Activated T-cell treated with anti-CD3 and anti-CD28 coated beads, Interleukin-2, amount 50 U/mL, for 48 hours (primary cell): ENCODE measurements at places on chromosomes 2 and 18.

DNA sequence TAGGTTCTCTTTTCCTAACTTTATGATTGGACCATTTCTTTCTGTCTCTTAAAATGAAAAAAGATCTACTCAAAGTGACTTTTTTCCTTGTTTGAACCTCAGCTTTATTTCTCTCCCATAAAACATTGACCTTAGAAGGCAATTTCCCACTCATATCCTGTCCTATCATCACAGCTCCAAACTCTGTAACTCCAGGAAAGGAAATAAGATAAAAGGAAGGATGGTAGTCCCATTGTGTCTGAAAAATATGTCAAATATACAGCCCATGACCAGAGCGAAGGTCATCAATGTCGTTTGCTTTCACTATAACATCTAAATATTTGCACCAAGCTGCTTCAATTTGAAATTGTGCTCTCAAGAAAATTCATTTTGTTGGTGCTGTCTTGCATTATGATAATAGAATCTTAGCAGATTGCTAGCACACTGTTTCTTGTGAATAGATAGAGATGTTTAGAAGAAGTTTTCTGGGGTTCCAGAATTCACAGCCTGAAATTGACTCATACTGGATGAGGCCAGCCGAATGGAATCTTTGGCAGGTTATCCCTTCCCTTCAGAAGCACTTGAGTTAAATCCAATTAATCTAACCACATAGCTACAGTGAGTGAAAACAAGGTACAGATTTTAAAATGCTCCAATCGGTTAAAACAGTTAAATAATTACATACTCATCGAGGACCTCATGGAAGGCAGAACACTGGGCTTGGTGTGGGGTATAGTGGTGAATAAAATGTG is 95.1 kb downstream of the CRIM1 start:
- no peak for DNase-seq

DNA sequence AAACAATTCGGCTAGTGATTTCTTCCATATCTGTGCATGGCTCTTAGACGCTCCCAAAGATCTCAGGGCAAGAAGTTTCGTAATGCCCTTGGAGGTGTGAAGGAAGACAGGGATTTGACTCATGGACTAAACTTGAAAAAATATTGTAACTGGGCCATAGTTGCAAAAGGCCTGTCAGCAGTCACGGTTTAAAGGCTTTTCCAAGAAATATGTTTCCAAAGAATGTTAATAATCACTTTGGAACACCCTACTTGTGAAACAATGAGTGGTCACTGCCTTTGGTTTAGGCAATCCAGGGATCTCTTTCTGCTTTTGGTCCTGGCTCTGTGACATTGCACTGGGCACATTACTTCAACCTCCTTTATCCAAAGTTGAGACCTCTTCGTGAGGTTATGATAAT is 102.5 kb upstream of the RASGRP3 start:
- no peak for DNase-seq

DNA sequence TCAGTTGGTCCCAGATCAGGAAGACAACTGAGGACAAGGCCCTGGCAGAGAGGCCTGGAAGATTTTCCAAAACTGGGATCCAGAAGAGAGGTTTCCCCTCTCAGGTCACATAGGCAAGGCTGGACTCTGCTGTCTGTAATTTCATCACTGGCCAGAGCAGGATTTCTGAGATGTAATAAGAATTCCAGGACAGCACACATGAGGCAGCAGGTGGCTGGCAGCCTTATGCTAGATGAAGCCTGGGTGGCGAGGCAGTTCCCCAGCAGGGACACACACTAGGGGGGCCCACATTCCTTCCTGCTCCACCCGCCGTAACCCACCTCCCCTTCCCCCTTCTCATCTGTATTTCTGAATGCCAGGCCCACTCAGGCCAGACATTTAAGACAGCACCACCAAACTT is 98.6 kb downstream of the HNRNPLL start:
- no peak for DNase-seq

DNA sequence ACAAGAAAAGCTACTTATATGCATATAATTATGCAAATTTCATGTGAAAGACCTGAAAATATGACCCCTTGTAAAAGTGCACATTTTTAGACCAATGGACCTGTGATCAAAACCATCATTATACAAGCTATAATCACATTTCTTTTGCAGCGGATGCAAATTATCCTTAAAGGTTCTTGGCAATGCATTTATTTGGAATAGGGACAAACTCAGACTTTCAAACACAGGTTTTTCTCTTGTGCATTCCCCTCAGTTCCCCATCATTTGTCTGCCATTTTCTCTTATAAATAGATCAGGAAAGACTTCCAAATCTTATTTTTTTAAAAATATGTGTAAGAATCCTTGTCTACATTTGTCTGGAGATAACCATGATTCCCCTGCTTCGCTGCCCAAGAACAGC is 954.2 kb upstream of the NRXN1 start:
- no peak for DNase-seq

DNA sequence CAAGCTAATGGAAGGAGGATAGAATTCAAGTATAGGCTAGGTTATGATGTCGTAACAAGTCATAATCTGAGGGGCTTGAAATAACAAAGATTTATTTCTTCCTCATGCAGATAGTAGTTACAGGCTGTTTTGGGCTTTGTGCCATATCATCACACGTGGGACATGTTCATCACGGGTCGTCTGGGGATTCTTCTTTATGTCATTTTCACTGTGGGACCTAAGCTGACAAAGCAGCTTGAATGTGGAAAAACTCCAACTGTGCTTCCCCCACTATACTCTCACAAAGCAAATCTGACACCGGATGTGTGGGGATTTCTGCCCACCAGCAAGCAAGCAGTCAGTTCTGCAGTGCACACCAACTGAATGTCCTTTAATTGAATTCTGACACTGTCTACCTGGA is 124.8 kb downstream of the LTBP1 start:
- no peak for DNase-seq

GRCh38 chr2:152093464-152093863 is 5.4 kb downstream of the CACNB4 start:
- DNase-seq, result no peak

DNA sequence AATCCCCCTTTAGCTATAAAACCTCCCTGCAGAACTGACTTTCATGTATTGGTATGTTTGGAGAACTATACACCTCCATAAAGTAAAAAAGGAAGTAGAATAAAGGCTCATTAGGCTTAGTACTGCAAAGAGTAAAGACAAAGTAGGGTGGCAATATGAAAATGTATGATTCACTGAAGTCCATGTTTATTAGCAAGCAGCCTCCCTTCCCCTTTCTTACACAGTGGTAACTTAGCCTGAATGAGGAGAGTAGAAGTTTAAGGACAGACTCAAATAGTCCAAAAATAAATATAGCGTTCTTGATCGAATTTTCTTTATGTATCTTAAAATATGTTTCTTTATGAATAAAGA is 1.5 kb downstream of the ZNF804A start:
- DNase-seq, result no peak

DNA sequence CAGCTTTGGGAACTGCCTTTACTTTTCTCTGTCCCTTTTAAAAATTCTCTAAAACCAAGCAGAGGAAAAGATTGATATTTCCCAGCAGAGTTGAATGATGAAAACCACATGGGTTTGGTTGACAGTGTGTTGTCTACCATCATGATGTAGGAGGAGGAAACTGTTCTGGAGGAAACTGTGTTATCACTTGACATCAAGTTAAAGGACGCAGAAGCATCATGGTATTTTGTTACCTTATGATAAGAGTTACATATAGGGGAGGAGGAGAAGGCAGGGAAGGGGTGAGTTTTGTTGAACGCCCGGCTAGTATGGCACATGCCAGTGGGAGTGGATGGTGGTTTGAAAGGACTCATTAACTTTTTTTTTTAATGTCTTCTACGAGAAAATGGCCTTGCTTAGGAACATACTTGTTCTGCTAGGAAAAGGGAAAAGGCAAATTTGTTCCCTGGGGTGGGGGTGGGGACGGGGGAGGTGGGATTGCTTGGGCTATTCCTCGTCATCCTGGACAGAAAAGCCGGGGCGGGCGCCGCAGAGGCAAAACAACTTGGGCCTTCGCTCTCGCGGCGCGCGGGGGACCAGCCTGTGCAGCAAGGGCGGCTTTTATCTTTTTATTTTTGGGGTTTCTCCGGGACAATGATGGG is 766 bp downstream of the TMEM17 start:
- DNase-seq, result no peak

DNA sequence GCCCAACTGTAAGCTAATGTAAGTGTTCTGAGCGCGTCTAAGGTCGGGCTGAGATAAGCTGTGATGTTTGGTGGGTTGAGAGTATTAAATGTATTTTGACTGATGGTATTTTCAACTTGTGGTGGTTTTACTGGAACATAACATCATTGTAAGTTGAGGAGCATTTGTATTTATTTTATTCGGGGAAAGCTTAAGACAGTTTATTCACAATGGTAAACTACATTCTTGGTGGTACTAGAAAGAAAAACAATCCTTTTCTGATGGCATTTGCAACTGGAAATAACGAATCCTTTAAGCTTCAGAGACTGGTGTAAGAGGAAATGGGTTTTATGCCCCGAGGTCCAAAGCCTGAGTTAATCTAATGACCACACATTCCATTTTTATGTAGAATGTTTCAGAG is 283.3 kb upstream of the NETO1 start:
- DNase-seq, result no peak
